ENCODE measurements at places on chromosomes 6 and 20.

DNA sequence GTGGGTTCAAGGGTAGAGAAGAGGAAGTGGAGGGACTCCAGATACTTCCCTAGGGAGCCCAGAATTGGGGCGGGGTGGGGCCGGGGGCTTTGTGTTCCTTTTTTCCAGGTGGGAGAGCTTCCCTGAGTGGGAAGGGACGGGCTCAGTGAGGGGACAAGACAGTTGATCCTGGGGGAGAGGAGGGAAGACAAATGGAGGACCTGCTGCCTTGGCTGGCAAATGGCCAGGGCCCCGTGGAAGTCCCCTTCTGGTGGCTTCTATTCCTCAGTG lies 2.6 kb downstream of the CTSZ start:
- DNase-seq, result peak; percentile 4

- no peak for DNase-seq
Observed at GRCh38 chr20:13878566-13878965, 93.7 kb downstream of the NDUFAF5 start.

- no peak for DNase-seq
Observed at GRCh38 chr6:109291902-109292301, 90.4 kb downstream of the CD164 start.

DNA sequence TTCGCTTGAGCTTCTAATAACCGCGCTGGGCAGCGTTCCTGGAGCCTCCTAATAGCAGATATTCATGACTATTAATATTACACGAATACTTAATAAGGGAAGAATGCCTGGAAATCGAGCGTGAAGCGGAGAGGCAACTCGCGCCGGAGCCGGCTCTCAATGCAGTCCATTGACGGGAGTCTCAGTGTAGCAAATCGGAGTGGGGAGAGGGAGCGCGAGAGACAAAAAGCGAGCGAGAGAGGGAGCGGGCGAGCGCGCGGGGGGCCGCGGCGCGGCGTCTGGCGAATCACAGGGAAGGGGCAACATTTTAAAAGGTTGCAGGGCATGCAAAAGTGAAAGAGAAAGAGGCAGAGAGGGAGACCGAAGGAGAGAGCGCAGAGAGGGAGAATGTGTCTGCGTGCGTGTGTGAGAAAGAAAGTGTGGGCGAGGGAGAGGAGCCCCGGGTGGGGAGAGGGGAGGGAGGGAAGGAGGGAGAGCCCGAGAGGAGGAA lies 2.9 kb downstream of the TFAP2A start:
- peak; percentile 36 for DNase-seq

GRCh38 chr6:88890394-88890793 lies 73.0 kb downstream of the RNGTT start:
- no peak for DNase-seq

- no peak for DNase-seq
Observed at GRCh38 chr6:163420289-163420614, 5.7 kb downstream of the QKI start.

DNA sequence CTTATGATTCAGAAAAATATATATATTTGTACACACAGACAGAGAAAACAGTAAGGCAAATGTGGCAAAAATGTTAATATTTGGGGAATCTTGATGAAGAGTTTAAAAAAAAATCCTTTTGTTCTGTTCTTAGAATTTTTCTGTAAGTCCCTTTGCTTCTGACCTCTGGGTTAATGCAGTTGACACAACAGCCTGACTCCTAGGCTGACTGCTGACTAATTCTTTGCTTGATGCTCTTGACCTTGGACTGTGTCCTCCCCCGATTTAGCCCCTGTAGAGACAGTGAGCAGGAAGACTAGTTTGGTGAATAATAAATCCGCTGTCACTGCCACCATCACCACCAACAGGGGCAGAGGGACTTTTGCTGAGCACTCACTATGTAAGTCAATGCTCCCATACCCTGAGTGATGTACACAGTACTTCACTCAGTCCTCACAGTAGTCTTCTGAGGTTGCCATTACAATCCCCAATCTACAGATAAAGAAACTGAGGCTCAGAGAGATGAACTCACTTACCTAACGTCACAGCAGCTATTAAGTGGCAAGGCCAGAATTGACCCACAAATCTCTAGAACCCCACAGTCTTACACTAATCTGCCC lies 71.7 kb downstream of the SNX5 start:
- DNase-seq, result no peak

GRCh38 chr6:11433860-11434259 lies 103.7 kb upstream of the TMEM170B start:
- no peak for DNase-seq

DNA sequence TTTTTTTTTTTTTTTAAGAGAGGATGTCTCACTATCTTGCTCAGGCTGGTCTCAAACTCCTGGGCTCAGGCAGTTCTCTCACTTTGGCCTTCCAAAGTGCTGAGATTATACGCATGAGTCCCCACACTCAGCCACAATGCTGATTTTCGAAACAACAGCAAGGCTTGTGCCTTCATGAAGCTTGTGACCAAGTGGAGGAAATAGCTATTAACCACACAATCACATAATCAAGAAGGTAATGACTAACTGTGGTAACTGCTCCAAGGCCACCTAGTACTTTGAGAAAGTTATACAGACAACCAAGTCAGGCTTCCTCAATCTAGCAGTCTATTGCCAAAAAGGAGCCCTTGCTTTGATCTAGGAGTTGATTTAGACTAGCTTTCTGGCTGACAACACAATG lies 46.3 kb downstream of the SOD2 start:
- no peak for DNase-seq

- no peak for DNase-seq
Observed at GRCh38 chr6:4350567-4351519, 215.5 kb upstream of the ECI2 start.

- DNase-seq, result no peak
Observed at GRCh38 chr20:41249411-41250281, 67.9 kb downstream of the ZHX3 start.

DNA sequence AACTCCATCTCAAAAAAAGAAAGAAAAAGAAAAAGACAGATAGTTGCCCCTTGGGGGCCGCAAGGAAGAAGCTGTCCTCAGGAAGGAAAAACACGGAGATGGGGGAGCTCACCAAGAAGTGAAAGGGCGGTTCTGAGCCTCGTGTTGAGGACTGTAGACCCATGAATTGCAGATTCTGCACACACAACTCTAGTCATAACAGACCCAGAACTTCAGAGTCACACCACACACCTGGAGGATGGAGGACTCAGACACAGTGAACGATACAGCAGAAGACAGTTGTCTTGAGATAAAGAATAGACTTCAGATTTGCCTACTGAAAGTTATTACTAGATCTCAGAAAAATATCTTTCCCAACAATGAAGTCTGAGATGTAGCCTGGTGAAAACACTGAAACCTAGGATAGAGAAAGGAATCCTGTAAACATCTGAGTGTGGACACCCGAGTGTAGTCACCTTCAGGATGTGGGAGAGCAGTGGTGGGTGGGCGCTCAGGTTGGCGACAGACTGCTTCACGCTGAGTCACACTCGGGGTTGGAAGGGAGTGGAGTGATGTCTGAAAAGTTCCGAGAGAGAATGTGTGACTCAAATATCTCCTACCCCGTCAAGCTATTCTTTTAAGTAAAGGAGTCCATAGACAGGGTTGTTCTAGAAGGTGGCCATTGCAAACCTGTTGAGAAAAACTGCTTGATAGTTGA lies 88.1 kb downstream of the MAP3K4 start:
- no peak for DNase-seq

GRCh38 chr6:36924131-36924530 lies 30.4 kb upstream of the PI16 start:
- no peak for DNase-seq

- DNase-seq, result no peak
Observed at GRCh38 chr20:58787211-58788005, 63.3 kb downstream of the GNAS-AS1 start.
